ENCODE measurements at places on chromosomes 16 and 17.

GRCh38 chr16:49055291-49055690 lies 226.3 kb downstream of the CBLN1 start:
- DNase-seq: no peak

GRCh38 chr16:10964891-10965326 lies 20.5 kb downstream of the CLEC16A start:
- DNase-seq: no peak

DNA sequence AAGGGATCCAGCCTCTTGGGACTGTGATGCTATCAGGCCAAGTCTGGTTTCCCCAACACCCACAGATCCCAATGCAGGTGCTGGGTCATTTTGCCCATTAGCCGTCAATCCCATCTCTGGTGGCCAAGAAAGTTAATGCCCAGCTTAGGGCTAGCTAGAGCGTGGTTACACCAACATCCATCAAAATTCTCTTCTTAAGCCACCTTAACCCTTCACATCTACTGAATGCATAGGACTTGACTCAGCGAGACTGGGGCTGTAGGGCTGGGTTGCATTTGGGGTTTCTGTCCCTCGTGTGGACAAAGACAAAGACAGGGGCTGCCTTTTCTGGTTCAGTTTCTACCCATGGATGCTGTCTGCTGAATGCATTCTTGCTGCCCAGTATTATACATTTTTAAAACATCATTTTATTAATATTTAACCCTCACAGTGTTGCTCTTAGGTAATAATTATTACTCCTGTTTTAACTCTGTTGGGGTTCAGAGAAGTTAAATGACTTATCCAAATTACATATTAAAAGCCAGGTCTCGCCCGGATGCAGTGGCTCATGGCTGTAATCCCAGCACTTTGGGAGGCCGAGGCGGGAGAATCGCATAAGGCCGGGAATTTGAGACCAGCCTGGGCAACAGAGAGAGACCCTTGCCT lies 141.1 kb upstream of the NOL11 start:
- no peak for DNase-seq

GRCh38 chr17:78089576-78090281 lies 38.8 kb downstream of the TMC6 start:
- DNase-seq: no peak

- no peak for DNase-seq
These were observed 23.7 kb downstream of the COX11 start for GRCh38 chr17:54944796-54945195.

- no peak for DNase-seq
These were observed 114.4 kb upstream of the HAS3 start for GRCh38 chr16:68991075-68991474.

DNA sequence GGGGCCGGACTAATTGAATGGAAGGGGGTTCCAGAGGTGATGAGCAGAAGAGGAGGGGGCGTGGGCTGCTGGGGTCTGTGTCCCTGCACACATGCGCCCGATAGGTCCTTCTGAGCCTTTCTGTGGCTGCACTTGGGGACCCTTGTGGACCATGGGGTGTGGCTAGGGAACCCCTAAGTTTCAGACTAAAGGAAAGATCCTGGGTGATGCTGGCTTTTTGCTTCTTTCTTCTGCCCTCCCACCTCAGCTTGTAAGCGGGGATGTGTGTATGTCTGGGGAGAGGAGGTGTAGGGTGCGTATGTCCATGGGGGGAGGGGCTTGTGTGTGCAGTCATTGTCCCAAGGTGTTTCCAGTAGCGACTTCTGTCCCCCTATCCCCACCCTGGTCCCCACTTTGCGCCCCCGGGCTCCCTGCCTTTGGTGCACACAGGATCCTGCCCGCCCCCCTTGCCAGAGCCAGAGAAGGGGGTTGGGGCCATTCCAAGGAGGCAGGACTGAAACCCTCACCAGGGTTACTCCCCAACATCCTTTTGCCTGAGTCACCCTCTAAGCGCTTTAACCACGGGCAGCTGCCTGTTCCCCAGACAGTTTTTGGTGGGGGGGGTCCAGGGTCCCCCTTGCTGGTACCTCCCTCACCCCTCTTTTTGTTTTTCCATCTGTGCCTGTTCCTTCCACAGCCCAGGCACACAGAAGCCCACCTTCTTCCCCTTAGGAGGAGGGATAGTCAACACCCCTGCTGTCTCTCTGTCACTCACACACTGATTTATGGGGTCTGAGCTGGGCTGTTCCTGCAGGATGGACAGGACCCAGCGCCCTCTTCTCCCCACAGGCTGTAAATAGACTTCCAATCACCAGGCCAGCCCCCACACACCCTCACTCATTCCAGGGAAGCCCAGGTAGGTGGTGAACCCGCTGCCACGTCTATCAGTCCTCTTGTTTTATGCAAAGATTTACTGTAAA lies 83.2 kb downstream of the ARHGAP23 start:
- no peak for DNase-seq

DNA sequence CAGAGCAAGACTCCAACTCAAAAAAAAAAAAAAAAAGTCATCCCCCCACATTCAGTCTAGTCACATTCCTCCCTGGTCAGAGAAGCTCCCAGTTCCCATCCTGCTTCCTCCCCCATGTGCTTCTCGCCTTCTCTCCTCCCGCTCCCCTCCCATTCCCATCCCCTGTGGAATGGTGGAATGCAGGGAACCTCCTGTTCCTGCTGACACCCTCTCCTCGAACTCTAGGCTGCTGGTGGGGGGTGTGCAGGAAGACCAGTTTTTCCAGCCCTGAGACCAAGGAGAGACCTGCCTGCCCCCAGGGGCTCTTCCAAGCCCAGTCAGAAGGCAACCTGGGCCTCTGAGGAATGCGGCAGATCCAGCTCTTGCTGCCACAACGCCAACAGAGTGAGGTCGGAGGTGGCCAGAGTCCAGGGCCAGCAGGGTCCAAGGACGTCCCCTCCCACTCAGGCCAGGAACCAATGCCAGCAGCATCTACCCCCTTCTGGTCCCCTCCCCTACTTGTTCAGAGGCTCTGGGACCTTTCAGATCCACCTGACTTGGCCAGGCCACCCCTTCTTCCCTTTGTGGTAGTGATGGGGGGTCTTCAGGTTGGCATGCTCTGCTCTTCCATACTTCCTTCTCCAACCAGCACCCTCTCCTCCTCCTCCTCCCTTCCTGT lies 39.3 kb upstream of the TAC4 start:
- DNase-seq: no peak

- no peak for DNase-seq
These were observed 12.5 kb upstream of the C1QTNF8 start for GRCh38 chr16:1108299-1109252.

DNA sequence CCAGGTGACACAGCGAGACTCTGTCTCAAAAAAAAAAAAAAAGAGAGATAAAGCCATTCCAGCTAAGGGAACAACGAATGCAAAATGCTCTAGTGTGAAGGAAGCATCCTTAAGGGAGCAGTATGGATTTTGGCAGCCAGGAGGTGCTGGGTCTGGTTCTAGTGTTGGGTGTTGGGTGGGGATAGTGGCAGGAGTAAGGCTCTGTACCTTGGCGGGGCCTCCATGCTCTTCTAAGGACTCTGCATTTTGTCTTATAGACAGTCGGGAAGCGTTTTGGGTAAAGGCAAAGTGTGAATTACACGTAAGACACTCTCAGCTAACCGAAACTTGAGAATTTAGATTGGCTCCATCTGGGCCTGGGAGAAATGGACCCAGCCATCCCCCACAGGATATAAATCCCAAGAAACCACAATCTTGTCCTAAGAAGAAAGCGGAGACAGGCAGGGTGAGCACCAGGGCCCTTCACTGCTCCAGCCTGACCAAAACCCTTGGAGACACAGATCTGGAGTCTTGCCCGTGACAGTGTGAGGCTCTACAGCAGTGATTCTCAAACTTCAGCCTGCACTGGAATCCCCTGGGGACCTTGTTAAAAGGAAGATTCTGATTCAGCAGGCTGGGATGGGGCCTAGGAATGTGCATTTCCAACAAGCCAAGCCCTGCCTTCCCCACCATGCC lies 33.1 kb upstream of the PHB1 start:
- no peak for DNase-seq

GRCh38 chr17:6797718-6798351 lies 21.8 kb downstream of the FBXO39 start:
- no peak for DNase-seq

DNA sequence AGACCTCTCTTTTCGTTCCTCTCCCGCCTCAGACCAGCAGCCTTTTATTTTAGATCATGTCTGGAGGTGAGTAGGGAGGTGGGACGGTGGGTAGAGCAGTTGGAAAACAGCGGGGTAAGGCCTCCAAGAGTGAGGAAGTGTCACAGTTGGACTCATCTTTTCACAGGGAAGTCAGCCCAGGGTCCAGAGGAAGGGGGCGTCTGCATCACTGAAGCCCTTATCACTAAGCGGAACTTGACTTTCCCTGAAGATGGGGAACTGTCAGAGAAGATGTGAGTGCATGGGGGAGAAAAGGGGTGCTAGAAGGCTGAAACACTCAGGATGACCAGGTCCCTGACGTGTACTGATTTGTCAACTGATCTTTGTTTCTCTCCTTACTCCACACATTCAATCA lies 461 bp downstream of the LRRC46 start:
- DNase-seq: no peak

DNA sequence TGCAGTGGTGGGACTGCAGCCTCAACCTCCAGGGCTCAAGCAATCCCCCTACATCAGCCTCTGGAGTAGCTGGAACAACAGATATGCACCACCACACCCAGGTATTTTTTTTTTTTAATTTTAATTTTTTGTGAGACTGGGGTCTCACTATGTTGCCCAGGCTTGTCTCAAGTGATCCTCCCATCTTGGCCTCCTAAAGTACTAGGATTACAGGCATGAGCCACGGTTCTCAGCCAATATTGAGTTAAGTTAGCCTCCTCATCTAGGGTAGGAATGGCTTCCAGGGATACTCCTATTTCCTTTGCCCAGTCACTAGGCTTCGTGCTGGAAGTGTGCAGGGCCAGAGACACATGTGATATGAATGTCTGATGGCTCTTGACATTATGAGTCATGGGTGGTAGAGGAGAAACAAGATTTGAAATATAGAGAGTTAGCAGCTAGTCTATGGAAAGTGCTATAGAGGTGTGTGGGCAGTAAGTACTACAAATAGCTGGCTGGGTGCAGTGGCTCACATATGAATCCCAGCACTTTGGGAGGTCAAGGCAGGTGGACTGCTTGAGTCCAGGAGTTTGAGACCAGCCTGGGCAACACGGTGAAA lies 8.0 kb upstream of the HES7 start:
- no peak for DNase-seq

GRCh38 chr17:82803606-82804005 lies 36.2 kb downstream of the ZNF750 start:
- DNase-seq: no peak

- no peak for DNase-seq
These were observed 16.1 kb downstream of the WIPI1 start for GRCh38 chr17:68441070-68441770.

DNA sequence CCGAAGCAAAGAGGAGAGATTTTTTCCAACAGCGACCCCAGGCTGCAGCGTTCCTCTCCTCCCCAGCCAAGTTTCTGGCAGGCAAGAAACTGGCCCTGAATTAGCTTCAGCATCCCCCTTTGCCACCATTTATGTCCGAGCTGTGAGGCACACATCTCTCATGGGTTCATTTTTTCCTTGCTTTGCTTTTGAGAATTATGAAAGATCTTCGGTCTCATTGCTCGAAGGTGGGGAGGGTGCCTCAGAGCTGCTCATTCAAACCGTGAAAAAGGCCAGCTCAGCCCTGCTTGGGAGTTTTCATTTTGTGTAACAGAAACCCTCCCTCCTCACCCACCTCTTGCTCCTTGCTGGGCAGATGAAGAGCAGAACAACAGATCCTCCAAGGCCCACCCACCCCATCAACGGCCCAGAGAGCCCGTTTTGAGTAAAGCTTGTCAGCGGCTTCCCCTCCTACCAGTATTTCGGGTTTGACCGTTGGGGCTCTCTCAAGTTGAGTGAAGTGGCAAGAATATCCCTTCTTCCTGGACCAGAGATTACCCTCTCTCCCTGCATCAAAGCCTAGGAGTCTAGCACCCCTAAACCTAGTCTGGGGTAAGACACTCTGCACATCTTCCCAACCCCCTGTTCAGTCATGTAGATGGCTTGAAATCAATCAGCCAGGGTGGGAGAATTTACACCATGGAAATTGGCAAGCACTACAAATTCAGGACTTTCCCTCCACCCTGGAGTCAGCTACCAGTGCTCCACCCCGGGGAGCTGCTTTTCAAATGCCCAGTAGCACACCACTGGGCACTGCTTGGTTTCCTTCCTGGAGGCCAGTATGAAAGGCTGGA lies 1.8 kb downstream of the CCR7 start:
- no peak for DNase-seq

- no peak for DNase-seq
These were observed 5.3 kb downstream of the CEP131 start for GRCh38 chr17:81217491-81217890.

- DNase-seq: no peak
These were observed 4.6 kb upstream of the PMP22 start for GRCh38 chr17:15269780-15270089.

DNA sequence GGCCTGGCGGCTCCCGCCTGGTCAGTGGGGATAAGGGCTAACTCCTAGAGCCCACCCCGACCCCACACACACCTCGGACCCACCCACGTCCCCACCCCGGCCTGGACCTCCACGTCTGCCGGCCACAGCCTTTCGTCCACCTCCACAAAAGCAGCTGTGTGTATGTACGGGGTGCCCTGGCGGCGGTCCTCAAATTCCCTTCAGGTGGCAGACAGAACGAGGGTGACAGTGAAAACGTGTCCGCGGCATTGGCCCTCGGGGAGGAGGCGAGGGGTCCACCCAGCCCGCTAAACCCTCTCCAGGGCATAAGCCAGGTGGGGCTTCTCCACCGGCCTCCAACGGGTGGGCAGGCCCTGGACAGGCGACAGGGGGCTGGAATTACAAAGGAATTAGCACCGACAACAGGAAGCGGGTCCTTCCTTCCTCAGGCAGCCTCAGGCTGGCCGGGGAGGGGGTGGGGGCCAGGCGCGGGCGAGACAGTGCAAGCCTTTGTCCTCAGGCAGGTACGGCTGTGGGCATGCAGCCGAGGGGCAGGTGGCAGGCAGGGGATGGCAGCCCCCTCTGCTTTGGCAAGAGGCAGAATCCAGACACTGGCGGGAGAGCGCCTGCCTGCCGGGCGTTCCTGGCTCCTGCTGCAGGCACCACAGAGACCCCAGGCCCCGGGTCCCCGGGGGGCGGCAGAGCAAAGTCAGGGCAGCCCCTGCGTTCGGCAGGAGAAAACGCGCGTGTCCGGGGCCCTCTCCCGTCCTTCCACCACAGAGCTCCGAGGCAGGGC lies 12.3 kb upstream of the PITPNA start:
- DNase-seq: no peak

GRCh38 chr16:85897382-85897781 lies 1.6 kb upstream of the IRF8 start:
- no peak for DNase-seq

- DNase-seq: no peak
These were observed 126.3 kb downstream of the ABCC1 start for GRCh38 chr16:16075488-16076422.
